GDM1 (cell line): ENCODE measurements at places on chromosomes 7 and 10.
A peak's percentile ranks its signal among the peaks of the same experiment; 100 is the strongest.

GRCh38 chr7:37394158-37394557 lies 54.5 kb downstream of the ELMO1 start:
- no peak for DNase-seq

GRCh38 chr7:2757904-2758672 lies 70.1 kb downstream of the AMZ1 start:
- peak; percentile 61 for DNase-seq

GRCh38 chr7:2639181-2639681 lies 7.4 kb downstream of the TTYH3 start:
- DNase-seq: no peak

- no peak for DNase-seq
Observed at GRCh38 chr10:69847883-69848282, 46.2 kb downstream of the COL13A1 start.

- no peak for DNase-seq
Observed at GRCh38 chr10:21475393-21475792, 50.1 kb downstream of the SKIDA1 start.

- DNase-seq: no peak
Observed at GRCh38 chr10:49278497-49278981, 20.4 kb upstream of the C10orf71 start.

- peak; percentile 56 for DNase-seq
Observed at GRCh38 chr10:5976512-5977470, 552 bp downstream of the IL15RA start.

GRCh38 chr10:117184296-117184695 lies 13.0 kb upstream of the KCNK18 start:
- no peak for DNase-seq

GRCh38 chr7:107224374-107225223 lies 55.8 kb downstream of the HBP1 start:
- DNase-seq: no peak

GRCh38 chr10:132430861-132431271 lies 33.9 kb downstream of the PWWP2B start:
- DNase-seq: no peak

GRCh38 chr7:131929632-131930031 lies 373.2 kb upstream of the PODXL start:
- DNase-seq: no peak

DNA sequence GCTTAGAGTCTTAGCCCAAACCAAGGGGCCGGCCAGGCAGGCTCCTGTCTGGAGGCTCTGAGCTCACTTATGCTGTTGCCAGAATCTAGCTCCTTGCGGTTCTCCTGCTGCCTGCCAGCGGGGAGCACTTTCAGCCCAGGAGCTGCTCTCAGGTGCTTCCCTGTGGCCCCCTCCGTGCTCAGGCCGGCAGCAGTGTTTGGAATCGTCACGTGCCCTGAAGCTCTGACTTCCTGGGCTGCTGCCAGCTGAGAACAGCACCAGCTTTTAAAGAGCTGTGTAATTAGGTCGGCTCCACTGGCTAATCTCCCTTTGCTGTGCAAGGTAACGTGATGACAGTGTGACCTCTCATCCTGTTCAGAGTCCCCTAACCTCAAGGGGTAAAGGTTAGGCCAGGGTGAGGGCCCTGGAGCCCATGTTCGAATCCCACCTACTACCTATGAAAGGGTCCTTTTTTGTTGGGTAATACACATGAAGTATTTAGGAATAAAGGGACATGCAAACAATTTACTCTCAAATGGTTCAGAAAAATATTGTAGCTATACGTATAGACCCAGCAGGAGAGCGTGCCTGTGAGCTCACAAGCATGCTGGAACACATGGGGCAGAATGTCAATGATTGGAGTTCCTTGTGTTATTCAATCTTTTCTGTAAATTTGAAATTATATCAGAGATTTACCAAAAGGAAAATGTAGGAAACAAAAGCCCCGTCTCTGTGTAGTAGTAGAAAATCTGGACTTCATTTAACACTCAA lies 16.6 kb downstream of the ZNF862 start:
- no peak for DNase-seq

- no peak for DNase-seq
Observed at GRCh38 chr7:41305001-41305400, 397.9 kb downstream of the INHBA start.

- DNase-seq: no peak
Observed at GRCh38 chr7:95684037-95684436, 87.7 kb upstream of the PDK4 start.

GRCh38 chr10:81179805-81180452 lies 642.2 kb downstream of the SH2D4B start:
- peak; percentile 17 for DNase-seq

- no peak for DNase-seq
Observed at GRCh38 chr7:12456506-12456905, 52.8 kb upstream of the VWDE start.

GRCh38 chr10:7506571-7506970 lies 95.7 kb upstream of the SFMBT2 start:
- no peak for DNase-seq

DNA sequence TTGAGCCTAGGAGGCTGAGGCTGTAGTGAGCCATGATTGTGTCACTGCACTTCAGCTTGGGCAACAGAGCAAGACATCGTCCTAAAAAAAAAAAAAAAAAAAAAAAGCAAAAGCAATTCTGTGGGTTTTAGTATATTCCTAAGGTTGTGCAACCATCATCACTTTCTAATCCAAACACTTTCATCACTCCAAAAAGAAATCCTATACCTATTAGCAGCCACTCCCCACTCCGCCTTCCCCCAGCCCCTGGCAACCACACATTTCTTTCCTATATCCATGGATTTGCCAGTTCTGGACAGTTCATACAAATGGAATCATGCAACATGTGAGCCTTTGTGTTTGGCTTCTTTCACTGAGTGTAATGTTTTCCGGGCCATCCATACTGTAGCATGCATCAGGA lies 20.4 kb downstream of the ZAN start:
- no peak for DNase-seq

DNA sequence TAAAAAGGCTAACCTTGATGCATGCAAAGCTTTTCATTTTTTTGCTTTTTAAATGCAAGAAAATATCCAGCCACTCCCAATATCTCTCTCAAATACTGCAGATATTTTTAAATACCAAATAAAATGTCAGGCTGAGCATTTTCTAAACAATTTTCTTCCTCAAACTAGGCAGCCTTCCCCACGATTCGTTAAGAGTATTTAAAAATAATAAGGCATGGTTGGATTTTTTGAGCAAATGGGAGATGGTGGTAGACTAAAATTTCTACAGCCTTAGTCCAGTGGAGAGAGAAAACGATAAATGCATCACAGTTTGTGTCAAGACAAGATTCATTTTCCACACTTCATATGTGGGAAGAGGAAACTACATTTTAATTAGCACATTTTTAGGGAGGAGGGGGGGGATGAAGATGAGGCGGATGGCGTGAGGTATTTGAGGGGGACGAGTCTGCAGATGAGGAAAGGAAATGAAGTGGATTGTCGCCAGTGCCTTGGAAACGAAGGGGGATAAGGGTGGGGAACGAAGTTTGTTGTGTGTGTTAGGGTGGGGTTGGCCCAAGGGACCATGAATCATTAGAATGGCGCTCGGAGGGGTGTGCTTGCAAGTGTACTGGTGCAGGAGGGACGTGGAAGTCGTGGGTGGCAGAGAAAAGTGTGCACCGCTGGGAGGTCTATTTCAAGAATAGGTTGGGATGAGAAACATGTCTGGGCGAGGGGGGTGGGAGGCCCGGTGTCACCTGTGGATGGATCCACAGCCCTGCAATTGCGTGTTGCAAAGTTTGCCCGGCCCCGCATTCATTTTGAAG lies 1.2 kb upstream of the ADD3 start:
- no peak for DNase-seq

- DNase-seq: no peak
Observed at GRCh38 chr7:17126413-17127268, 171.8 kb upstream of the AHR start.
